ENCODE measurements at places on chromosomes 2 and 18. TPM values are rescaled to one million over a fixed set of nuclear protein-coding genes. Genes with fewer than 3 reads are reported as not detected.

DNA sequence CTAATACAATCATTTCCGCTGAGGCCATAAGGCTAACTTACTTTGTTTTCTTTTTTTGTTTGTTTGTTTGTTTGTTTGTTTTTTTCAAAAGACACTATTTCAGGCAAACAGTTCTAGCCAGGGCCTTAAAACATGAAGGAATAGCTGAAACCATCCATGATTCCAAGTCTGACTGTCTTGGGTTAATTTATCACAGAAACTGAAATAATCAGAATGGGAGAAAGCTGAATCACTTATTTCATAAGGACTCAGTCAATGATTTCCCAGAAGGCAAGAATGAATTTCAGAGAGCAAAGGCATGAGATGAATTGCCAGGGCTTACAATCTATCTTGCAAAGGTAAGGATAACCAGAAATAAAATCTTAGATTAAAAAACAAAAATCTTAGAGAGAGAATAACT lies 1315.1 kb downstream of the SUCLG1 start:
- no peaks in the 10 kb centered on the region for H3K27me3 ChIP-seq
- H3K4me1 ChIP-seq = no peaks in the 10 kb centered on the region
- H3K36me3 ChIP-seq = no peaks in the 10 kb centered on the region
- no peak for DNase-seq
- no peak overlapping the region for H3K4me3 ChIP-seq
- H3K27ac ChIP-seq = no peak overlapping the region

- H3K4me1 ChIP-seq = no peaks in the 10 kb centered on the region
- no peak for DNase-seq
- H3K27ac ChIP-seq = no peak overlapping the region
- no peaks in the 10 kb centered on the region for H3K36me3 ChIP-seq
Observed at GRCh38 chr18:12052866-12053265, 40.8 kb upstream of the ANKRD62 start.

DNA sequence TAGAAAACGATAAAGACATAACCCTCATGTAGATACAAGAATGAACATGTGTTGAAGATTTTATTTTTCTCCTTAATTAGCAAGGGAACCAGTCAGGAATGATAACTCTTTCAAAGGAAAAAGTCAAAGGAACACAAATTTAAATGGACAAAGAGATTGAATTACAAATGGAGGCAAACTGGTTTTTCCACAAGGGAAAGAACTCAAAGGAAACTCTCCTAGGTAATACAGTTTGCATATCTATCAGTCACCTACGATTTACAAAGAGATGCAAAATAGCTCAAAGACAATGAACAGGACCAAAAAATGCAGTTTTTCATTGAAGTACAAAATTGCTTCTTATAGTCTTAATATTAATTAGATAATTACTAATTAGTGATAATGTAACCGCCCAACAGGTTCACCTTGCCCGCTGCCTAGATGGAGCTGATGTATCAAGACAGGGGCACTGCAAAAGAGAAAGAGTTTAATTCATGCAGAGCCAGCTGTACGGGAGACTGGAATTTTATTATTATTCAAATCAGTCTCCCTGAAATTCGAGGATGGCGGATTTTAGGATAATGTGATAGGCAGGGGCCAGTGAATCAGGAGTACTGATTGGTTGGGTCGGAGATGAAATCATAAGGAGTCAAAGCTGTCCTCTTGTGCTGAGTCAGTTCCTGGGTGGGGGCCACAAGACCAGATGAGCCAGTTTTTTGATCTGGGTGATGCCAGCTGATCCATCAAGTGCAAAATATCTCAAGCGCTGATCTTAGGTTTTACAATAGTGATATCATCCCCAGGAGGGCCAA lies 151.0 kb downstream of the TMEM17 start:
- H3K36me3 ChIP-seq = no peaks in the 10 kb centered on the region
- no peaks in the 10 kb centered on the region for H3K4me1 ChIP-seq
- DNase-seq = no peak
- no peak overlapping the region for H3K4me3 ChIP-seq
- no peak overlapping the region for H3K27ac ChIP-seq

DNA sequence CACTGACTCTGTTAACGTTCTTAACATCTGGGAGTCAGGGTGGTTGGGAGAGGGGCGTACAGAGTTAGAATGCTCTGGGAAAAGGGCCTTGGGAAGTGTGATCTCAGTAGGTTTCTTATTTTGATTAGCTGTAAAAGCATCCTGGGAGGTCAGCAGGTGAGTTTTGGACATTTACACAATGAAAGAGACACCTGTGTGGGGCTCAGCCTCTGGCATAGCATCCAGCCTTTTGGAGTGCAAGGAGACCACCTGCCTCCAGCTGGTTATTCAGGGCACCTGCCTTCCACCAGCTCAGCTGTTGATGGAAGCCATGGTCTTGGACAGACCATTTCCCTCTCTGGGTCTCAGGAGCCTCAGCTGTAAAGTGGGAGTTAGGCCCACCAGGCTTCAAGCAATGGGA lies 49.7 kb downstream of the ACAA2 start:
- H3K4me3 ChIP-seq = no peak overlapping the region
- no peaks in the 10 kb centered on the region for H3K36me3 ChIP-seq
- H3K27ac ChIP-seq = no peak overlapping the region

GRCh38 chr2:241048949-241049343 lies 50.5 kb downstream of the SNED1 start:
- H3K4me3 ChIP-seq = no peak overlapping the region
- no peaks in the 10 kb centered on the region for H3K36me3 ChIP-seq
- no peaks in the 10 kb centered on the region for H3K4me1 ChIP-seq
- peak; percentile 0 for DNase-seq
- H3K27me3 ChIP-seq = no peaks in the 10 kb centered on the region

DNA sequence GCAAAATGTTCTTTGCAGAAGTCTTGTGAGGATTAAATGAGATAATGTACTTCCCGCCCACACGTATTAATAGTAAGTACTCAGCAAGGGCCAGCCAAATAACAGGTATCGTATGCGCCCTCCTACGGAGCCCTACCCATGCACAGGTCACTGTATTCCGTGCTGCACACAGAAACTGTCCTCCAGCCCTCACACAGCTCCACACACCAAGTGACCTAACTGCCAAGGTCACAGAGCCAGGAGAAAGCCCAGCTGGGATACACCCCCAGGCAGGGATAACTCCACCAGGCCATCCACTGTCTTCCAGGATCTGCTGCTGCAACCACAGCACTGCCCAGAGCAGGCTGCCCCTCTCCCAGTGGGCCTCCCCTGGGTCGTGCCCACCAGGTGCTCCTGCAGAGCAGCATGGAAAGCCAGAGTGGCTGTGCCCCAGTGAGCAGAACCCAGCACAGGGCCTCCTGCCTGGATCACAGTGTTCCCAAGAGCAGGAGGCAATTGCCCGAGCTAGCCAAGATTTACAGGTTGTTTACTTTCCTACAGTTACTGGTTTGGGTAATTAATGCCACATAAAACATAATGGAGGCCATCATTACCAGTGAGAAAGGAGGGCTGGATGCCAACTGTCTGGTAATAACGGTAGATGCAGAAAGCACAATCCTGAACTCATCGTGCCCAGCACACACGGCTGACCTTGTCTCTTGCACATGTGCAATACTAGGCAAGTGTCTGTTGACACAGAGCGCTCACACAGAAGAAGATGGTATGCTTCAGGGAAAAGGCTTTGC lies 24.4 kb downstream of the TFCP2L1 start:
- peak overlapping the region; percentile 79 for H3K27ac ChIP-seq
- no peak overlapping the region for H3K4me3 ChIP-seq
- no peaks in the 10 kb centered on the region for H3K36me3 ChIP-seq
- peaks cover 41% of the 10 kb centered on the region for H3K4me1 ChIP-seq

GRCh38 chr2:29522951-29523669 lies 398.3 kb downstream of the ALK start:
- no peaks in the 10 kb centered on the region for H3K36me3 ChIP-seq
- no peaks in the 10 kb centered on the region for H3K27me3 ChIP-seq
- no peak overlapping the region for H3K4me3 ChIP-seq
- no peaks in the 10 kb centered on the region for H3K4me1 ChIP-seq
- DNase-seq = no peak

- H3K27ac ChIP-seq = no peak overlapping the region
- no peaks in the 10 kb centered on the region for H3K4me1 ChIP-seq
- H3K36me3 ChIP-seq = no peaks in the 10 kb centered on the region
- no peak for DNase-seq
Observed at GRCh38 chr18:74622072-74622471, 24.4 kb downstream of the ZNF407 start.

GRCh38 chr18:67733088-67733487 lies 216.6 kb upstream of the DSEL start:
- no peak for DNase-seq
- no peaks in the 10 kb centered on the region for H3K4me1 ChIP-seq
- no peak overlapping the region for H3K4me3 ChIP-seq

DNA sequence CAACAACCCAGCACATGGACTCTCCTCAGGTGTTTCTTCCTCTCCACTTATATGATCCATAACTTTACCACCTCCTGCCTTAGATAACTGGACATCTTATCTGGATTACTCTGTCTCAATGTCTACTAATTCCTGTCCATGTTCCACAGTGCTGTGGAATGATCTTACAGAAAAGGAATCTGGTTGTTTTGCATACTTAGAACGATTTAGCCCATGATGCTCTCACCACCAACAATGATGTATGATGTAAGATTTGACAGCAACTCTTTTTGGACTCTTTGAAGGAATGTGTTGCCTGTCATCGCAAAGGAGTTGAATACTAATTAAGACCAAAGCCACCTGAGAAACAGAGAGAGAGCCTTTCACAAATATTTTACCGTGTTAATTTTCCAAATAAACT lies 37.7 kb upstream of the SYT4 start:
- H3K27ac ChIP-seq = no peak overlapping the region
- no peak for DNase-seq
- H3K27me3 ChIP-seq = no peaks in the 10 kb centered on the region
- H3K4me1 ChIP-seq = no peaks in the 10 kb centered on the region
- H3K36me3 ChIP-seq = no peaks in the 10 kb centered on the region
- H3K4me3 ChIP-seq = no peak overlapping the region

- no peak overlapping the region for H3K27ac ChIP-seq
- no peak overlapping the region for H3K4me3 ChIP-seq
- H3K27me3 ChIP-seq = no peaks in the 10 kb centered on the region
- no peak for DNase-seq
Observed at GRCh38 chr2:129178356-129178755, 801.1 kb upstream of the RAB6C start.

DNA sequence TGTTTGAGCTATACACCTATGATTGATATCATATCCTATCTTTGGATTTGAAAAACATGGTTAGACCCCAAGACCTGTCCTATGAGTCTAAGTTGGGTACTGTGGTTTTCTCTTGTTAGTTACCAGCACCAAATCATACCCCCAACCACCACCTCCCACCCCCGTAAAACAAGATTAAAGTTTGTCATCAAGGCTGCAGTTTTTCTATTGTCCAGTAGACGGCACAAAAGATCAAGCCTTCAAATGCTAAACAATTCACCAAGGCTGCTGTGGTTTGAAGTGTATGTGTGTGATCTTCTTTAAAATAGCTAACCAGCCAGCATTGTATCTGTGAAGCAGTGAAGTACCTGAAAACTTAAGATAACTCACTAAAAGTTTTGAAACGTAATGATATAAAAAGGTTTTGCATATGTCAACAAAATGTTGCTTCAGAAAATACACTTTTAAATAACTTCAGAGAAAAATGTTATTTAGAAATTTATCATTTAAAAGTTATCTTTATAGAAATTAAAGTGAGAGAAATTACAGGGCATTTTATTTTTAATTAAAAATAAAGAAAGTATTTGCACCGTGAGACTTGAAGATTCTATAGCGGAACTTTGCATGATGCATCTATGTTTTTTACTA lies 5.8 kb upstream of the MEIS1 start:
- no peak overlapping the region for H3K27ac ChIP-seq
- H3K27me3 ChIP-seq = peaks cover 39% of the 10 kb centered on the region
- DNase-seq = peak; percentile 87
- no peaks in the 10 kb centered on the region for H3K36me3 ChIP-seq
- H3K4me1 ChIP-seq = peaks cover 27% of the 10 kb centered on the region
- no peak overlapping the region for H3K4me3 ChIP-seq

- no peak overlapping the region for H3K27ac ChIP-seq
- H3K36me3 ChIP-seq = no peaks in the 10 kb centered on the region
- H3K4me3 ChIP-seq = no peak overlapping the region
- peaks cover 15% of the 10 kb centered on the region for H3K4me1 ChIP-seq
- DNase-seq = no peak
- H3K27me3 ChIP-seq = no peaks in the 10 kb centered on the region
Observed at GRCh38 chr2:23660237-23660636, 266.7 kb downstream of the ATAD2B start.

- H3K27me3 ChIP-seq = peaks cover 39% of the 10 kb centered on the region
- peaks cover 12% of the 10 kb centered on the region for H3K4me1 ChIP-seq
- peak overlapping the region; percentile 39 for H3K4me3 ChIP-seq
- DNase-seq = peak; percentile 38
Observed at GRCh38 chr2:148888003-148888501, 13.0 kb downstream of the KIF5C start.

- no peaks in the 10 kb centered on the region for H3K27me3 ChIP-seq
- H3K27ac ChIP-seq = no peak overlapping the region
- H3K4me1 ChIP-seq = no peaks in the 10 kb centered on the region
- no peaks in the 10 kb centered on the region for H3K36me3 ChIP-seq
- H3K4me3 ChIP-seq = no peak overlapping the region
Observed at GRCh38 chr2:157046396-157046795, 211.1 kb upstream of the GALNT5 start.

GRCh38 chr18:13524054-13524453 lies 202.3 kb downstream of the FAM210A start:
- no peaks in the 10 kb centered on the region for H3K27me3 ChIP-seq
- no peaks in the 10 kb centered on the region for H3K36me3 ChIP-seq
- H3K27ac ChIP-seq = no peak overlapping the region
- H3K4me3 ChIP-seq = no peak overlapping the region
- no peaks in the 10 kb centered on the region for H3K4me1 ChIP-seq

- H3K4me3 ChIP-seq = no peak overlapping the region
- peaks cover 10% of the 10 kb centered on the region for H3K4me1 ChIP-seq
- H3K36me3 ChIP-seq = peaks cover 8% of the 10 kb centered on the region
- no peak overlapping the region for H3K27ac ChIP-seq
Observed at GRCh38 chr2:232200195-232200594, 178.4 kb upstream of the ALPP start.

- H3K36me3 ChIP-seq = no peaks in the 10 kb centered on the region
- peak; percentile 28 for DNase-seq
- H3K4me3 ChIP-seq = no peak overlapping the region
- H3K27ac ChIP-seq = no peak overlapping the region
- no peaks in the 10 kb centered on the region for H3K27me3 ChIP-seq
Observed at GRCh38 chr18:73511771-73512503, 635.7 kb downstream of the FBXO15 start.

- H3K4me3 ChIP-seq = no peak overlapping the region
- H3K36me3 ChIP-seq = peaks cover 26% of the 10 kb centered on the region
- no peaks in the 10 kb centered on the region for H3K27me3 ChIP-seq
- H3K27ac ChIP-seq = peak overlapping the region; percentile 87
Observed at GRCh38 chr2:47058003-47058931, 96.8 kb downstream of the STPG4 start.

GRCh38 chr2:213266421-213266820 lies 17.8 kb upstream of the SPAG16 start:
- no peak overlapping the region for H3K4me3 ChIP-seq
- H3K36me3 ChIP-seq = no peaks in the 10 kb centered on the region
- no peak overlapping the region for H3K27ac ChIP-seq
- H3K4me1 ChIP-seq = no peaks in the 10 kb centered on the region

CIB4 gene
- not detected for total RNA-seq

SPTBN1 gene
- total RNA-seq = 475 TPM

AKAIN1 gene
- total RNA-seq = not detected

PSMG2 gene
- 78.8 TPM for total RNA-seq

EPG5 gene
- 22.6 TPM for total RNA-seq

CAMKMT gene
- 12.0 TPM for total RNA-seq

RAB27B gene
- total RNA-seq = 1.8 TPM
